Stimulated activated naive B cell treated with anti-CD40 and anti-IgM and Interleukin-4, amounts not matched to agents 10 μg/mL and 1 μg/mL and 100 μg/mL, for 72 hours (primary cell): ENCODE measurements at places on chromosomes 1 and 21.
A peak's percentile ranks its signal among the peaks of the same experiment; 100 is the strongest.

DNA sequence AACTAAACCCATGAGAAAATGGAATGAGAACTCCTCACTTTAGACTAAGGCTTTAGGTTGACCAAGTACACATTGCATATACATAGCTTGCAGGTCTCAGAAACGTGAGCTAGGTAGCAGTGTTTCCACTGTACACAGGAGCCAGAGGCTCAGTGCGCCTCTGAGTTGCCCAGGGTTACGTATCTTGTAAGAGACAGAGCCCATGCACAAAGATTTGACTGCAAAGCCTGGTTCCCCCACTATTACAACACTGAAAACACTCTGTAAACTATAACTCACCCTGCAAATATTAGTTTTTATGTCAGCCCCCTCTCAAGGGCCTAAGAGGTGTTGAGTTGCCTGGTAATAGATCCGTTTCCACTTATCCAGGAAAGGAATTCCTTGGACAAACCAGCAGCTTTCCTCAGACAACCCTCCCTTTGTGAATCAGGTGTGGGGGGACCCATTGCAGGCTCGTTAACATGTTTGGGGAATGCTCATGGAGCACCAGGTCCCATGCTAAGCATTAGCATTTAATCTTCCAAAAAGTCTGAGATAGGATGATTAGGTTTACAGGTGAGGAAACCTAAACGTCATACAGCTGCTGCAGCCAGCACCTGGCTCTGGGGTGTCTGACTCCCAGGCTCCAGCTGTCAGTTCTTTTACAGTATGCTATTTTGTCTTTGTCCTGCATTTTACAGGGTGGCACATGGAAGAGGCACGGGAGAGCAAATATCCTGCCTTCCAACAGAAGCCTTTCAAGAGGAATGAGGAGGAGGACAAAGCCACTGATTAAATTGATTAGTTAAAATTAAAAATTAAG lies 25.7 kb downstream of the TENT5C start:
- H3K4me3 ChIP-seq: no peak overlapping the region
- no peak overlapping the region for H3K27ac ChIP-seq
- H3K36me3 ChIP-seq: peaks cover 38% of the 10 kb centered on the region
- H3K4me1 ChIP-seq: peaks cover 90% of the 10 kb centered on the region
- DNase-seq: no peak

DNA sequence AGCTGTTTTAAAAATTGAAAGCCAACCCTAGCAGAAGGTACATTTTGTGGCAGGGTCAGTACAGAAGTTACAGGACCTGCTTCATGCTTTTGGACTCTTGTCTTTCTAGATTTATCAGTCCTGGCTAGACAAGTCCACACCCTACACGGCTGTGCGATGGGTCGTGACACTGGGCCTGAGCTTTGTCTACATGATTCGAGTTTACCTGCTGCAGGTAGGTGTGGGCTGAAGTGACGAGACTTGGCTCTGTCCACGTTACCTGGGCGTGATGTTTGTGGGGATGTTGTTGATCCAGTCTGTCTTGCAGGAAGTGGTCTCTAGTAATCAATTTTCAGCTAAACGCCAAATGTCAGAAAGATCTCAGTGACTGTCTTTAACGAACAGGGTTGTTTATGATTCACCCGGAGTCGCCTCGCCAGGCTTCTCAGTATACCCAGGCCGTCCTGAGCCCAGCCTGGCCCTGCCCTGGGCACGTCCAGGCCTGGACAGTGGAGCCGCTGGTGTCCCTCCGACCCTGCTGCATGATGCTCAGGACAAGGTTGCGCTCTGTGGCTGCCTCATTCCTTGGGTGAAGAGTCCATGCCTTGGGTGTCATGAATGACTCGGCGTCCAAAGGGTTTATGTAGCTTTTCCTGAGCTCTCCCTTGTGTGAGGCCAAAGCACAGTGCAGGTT lies 5.5 kb downstream of the RER1 start:
- peak overlapping the region; percentile 31 for H3K27ac ChIP-seq
- peaks cover 51% of the 10 kb centered on the region for H3K36me3 ChIP-seq
- no peaks in the 10 kb centered on the region for H3K27me3 ChIP-seq
- no peak for DNase-seq
- H3K4me1 ChIP-seq: peaks cover 30% of the 10 kb centered on the region

GRCh38 chr1:179550746-179551682 lies 24.7 kb downstream of the NPHS2 start:
- H3K27ac ChIP-seq: no peak overlapping the region
- peaks cover 4% of the 10 kb centered on the region for H3K27me3 ChIP-seq
- no peaks in the 10 kb centered on the region for H3K36me3 ChIP-seq

DNA sequence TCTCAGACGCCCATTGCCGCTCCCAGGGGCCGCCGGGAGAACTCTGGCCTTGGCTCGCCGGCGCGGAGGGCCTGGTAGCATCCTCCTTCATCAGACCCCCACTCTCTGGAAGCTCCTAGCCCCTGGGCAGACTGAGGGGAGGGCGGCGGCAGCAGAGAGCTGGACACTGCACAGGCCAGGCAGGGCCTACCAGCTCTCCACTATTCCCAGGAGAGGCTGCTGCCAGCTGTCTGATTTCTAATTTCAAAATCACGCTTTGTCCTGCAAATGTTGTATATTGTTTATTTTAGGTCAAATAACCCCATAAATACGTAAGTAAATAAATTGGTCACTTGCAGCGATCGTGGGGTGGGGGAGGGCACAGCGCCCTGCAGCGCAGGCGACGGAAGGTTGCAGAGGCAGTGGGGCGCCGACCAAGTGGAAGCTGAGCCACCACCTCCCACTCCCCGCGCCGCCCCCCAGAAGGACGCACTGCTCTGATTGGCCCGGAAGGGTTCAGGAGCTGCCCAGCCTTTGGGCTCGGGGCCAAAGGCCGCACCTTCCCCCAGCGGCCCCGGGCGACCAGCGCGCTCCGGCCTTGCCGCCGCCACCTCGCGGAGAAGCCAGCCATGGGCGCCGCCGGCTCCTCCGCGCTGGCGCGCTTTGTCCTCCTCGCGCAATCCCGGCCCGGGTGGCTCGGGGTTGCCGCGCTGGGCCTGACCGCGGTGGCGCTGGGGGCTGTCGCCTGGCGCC lies at the start of gene MTARC1:
Gene MTARC1, plus strand, starts transcription at position 577 of the 732 bp plus-strand sequence. Its CDS starts 32 bp downstream, at position 609.
- DNase-seq: peak; percentile 18
- H3K36me3 ChIP-seq: peaks cover 5% of the 10 kb centered on the region
- H3K4me3 ChIP-seq: peak within 1 kb of the TSS; percentile 81

DNA sequence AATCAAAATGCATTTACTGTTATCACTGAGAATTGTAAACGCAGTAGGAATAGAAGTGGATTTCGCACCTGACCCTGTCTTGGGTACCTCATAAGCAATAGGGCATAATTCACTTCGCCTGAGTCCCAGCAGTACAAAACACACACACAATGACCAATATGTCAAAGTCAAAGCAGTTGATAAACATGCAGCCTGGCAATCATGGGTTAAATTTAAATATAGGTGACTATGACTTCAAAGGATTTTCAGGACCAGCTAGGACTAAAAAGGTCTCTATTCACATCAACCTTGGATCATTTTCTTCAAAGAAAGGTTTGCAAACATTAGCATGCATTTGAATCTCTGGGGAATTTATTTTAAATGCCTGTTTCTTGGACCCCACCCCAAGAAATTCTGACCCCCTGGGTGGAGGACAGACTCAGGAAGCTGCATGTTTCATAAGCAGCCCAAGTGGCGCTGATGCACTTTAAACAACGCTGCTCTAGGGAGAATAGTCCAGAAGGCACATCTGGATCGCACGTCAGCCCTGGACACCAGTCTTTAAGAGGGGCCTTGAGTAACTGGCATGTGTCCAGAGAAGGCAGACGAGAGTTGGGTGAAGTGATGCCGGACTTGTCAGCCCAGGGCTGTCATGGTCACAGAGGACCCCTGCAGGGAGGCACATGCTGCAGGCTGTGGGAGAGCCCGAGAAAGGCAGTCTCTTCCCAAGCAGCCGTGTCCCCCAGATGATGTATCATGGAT lies 55.7 kb upstream of the EFHD2 start:
- H3K4me1 ChIP-seq: peaks cover 9% of the 10 kb centered on the region
- no peak for DNase-seq
- peaks cover 23% of the 10 kb centered on the region for H3K27me3 ChIP-seq
- no peak overlapping the region for H3K4me3 ChIP-seq
- no peaks in the 10 kb centered on the region for H3K36me3 ChIP-seq

DNA sequence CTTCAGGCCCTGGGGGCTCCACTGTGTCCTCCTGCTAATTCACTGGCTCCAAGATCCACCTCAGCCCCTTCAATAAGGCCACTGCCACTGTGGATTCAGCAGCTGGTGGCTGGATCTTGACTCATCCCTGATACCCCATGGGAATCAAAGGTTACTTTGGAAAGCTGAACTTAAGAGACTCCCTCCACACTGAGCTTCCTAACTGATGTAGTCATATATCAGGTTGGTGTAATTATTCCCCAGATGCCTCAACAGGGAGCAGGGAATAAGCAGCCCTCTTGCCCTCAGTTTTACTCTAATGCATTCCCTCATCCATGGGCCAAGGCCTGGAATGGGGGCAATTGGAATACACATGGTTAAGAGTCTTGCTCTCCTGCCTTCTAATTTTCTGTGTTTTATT lies 164.6 kb downstream of the FASLG start:
- H3K4me1 ChIP-seq: peaks cover 25% of the 10 kb centered on the region
- H3K36me3 ChIP-seq: no peaks in the 10 kb centered on the region
- H3K4me3 ChIP-seq: no peak overlapping the region
- no peak overlapping the region for H3K27ac ChIP-seq

- no peak for DNase-seq
- H3K4me1 ChIP-seq: no peaks in the 10 kb centered on the region
- H3K27me3 ChIP-seq: peaks cover 32% of the 10 kb centered on the region
- H3K36me3 ChIP-seq: no peaks in the 10 kb centered on the region
- H3K27ac ChIP-seq: no peak overlapping the region
These were observed 14.8 kb downstream of the ARHGEF11 start for GRCh38 chr1:157030728-157031127.

- no peaks in the 10 kb centered on the region for H3K27me3 ChIP-seq
- no peak for DNase-seq
- H3K36me3 ChIP-seq: peaks cover 48% of the 10 kb centered on the region
- no peaks in the 10 kb centered on the region for H3K4me1 ChIP-seq
- no peak overlapping the region for H3K4me3 ChIP-seq
These were observed 95.2 kb downstream of the NTPCR start for GRCh38 chr1:233045588-233045987.

DNA sequence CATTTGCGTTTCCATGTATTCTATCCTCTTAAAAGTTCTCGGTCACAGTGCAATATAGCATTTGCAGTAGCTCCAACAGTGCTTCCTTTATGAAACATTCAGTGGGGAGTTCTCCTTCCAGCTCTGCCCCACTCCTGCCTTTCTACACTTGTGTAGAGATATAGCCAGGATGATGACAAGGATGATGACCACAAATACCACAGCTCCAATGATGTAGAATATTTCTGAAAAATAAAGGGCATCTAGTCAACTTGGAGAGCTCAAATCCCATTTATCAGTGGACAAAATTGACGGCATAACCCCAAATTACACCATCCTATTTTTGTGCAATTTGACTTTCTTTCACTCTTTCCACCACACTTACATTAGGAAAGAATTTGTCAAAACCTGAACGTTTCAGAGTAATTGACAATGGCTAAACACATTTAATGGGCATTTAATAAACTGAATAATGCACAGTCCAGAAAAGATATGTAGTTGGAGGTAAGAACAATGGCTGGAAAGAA lies 11.1 kb downstream of the F3 start:
- H3K27me3 ChIP-seq: peaks cover 6% of the 10 kb centered on the region
- no peaks in the 10 kb centered on the region for H3K4me1 ChIP-seq
- no peaks in the 10 kb centered on the region for H3K36me3 ChIP-seq
- no peak overlapping the region for H3K27ac ChIP-seq
- no peak overlapping the region for H3K4me3 ChIP-seq
- DNase-seq: no peak

DNA sequence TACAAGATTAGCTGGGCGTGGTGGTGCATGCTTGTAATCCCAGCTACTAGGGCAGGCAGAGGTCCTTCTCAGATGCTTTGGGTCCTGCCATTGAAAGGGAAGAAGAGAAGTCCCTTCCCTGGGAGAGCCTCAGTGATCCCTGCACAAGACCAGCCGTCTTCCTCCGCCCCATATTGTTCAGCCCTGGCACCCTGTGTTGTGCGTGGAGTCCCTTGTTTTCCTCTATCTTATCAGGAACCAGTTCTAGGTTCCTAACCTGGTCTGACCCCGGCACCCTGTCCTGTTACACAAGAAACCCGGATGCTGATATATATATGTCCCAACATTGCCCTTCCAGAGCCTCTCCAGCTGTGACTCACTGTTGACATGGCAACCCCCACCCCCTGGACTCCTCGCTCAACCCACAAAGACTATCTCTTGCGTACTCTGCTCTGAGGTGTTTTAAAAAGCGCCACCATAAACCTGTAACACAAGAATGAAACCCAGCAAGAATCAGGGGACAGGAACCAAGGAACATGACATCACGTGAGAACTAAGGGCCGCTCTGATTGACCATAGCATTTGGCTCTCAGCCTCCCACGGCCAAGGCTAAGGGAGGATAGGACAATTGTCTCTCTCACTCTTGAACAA lies 4.8 kb downstream of the MX2 start:
- peaks cover 48% of the 10 kb centered on the region for H3K4me1 ChIP-seq
- H3K27ac ChIP-seq: peak overlapping the region; percentile 27
- no peak overlapping the region for H3K4me3 ChIP-seq
- DNase-seq: no peak

DNA sequence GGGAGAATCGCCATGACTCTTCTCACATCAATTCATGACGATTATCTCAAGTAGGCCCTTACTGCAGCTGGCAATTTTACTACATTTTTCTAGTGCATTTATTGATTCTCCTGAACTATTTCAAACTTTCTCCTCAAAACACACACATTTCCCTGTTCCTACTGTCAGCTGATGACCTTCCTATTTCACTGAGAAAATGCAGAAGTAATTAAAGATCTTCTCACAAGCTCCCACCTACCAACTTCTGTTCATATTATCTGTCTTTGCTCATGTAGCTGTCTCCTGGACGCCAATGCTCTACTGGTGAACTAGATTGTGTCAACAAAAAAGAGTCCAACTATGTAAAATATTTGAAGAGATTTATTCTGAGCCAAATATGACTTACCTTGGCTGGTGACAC lies 36.4 kb upstream of the FASLG start:
- H3K27ac ChIP-seq: no peak overlapping the region
- no peak overlapping the region for H3K4me3 ChIP-seq
- H3K36me3 ChIP-seq: peaks cover 14% of the 10 kb centered on the region
- no peaks in the 10 kb centered on the region for H3K4me1 ChIP-seq

DNA sequence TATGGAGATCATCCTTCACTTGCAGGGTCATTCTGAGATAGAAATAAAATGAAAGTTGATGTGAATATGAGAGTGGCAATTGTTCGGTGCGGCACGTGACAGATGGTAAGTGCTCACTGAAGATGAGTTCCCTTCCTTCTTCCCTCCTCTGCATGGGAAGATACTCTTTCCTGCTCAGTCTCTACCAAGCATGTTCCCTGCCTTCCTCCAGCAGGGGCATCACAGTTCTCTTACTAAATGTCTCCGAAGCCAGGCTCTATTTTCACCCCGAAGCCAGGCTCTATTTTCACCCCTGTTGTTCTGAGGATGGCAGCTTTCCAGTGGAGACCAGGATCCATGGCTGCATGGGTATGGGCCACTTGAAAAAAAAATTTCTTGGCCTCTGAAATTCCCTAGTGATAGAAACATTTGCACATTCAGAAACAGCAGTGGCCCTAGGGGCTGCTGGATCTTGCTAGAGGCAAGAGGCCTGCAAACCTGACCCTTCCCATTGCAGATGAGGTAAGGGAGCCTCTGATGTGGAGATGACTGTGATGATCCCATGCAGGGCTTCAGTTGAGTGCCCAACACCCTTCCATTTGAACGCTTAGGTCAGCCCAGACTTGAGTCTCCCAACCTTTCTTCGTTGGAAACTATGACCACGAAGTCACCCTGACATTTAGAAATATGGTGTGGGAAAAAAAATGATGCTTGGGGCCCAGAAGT lies 123.7 kb upstream of the HMGB4 start:
- peaks cover 4% of the 10 kb centered on the region for H3K27me3 ChIP-seq
- no peak for DNase-seq
- H3K4me3 ChIP-seq: no peak overlapping the region
- H3K27ac ChIP-seq: no peak overlapping the region
- no peaks in the 10 kb centered on the region for H3K4me1 ChIP-seq
